ENCODE measurements at places on chromosomes 1 and 21.

- DNase-seq: no peak
These were observed 805 bp downstream of the CYB5R1 start for GRCh38 chr1:202966006-202966898.

GRCh38 chr1:24992761-24993211, 62.7 kb upstream of the RUNX3 start:
- DNase-seq: no peak

- DNase-seq: no peak
These were observed 40.2 kb upstream of the PBX1 start for GRCh38 chr1:164518692-164519332.

DNA sequence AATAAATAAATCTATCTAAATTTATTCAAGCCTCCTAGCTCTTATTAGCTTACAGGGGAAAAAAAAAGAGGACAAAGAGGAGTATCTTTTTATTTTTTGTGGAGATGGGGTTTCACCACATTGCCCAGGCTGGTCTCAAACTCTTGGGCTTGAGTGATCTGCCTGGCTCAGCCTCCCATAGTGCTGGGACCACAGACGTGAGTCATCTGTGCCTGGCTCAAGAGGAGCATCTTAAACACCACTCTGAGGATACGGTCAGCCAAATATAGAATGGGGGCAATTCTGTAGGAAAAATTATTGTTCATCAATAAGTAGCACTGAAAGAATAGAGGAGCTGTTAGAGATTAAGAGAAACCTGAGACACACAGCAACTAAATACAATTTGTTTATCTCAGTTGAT, 24.1 kb downstream of the SLC45A3 start:
- DNase-seq: no peak

GRCh38 chr1:24193046-24193445, 6.0 kb upstream of the IFNLR1 start:
- DNase-seq: no peak

DNA sequence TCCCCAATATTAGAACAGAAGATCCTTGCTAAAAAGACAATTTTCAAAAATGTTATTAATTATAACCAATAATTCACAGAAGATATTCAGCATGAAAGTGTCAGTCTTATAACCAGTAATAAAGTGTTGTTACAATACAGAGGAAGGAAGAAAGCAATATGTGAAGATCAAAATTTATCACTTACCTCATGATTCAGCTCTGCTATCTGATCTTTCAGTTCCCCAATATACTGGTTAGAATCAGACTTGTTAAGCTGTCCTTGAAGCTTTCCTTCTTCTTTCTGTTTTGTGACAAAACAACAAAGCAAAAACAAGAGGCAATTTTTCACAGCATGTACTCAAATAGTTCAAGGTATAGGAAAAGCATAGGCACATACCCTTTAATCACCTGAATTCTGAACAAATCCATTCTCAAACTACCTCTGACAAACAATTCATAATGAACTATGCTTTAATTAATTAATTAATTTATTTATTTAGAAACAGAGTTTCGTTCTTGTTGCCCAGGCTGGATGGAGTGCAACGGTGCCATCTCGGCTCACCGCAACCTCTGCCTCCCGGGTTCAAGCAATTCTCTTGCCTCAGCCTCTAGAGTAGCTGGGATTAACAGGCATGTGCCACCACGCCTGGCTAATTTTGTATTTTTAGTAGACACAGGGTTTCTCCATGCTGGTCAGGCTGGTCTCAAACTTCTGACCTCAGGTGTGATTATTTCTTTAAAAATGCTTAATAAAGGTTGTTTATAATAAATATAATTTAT, 76.9 kb upstream of the GFI1 start:
- DNase-seq: no peak

GRCh38 chr1:7346070-7346596, 425.0 kb upstream of the VAMP3 start:
- no peak for DNase-seq

Data from CD8-positive, alpha-beta T cell (primary cell).